NCI-H69 (cell line): ENCODE measurements at places on chromosomes 11 and 22.

DNA sequence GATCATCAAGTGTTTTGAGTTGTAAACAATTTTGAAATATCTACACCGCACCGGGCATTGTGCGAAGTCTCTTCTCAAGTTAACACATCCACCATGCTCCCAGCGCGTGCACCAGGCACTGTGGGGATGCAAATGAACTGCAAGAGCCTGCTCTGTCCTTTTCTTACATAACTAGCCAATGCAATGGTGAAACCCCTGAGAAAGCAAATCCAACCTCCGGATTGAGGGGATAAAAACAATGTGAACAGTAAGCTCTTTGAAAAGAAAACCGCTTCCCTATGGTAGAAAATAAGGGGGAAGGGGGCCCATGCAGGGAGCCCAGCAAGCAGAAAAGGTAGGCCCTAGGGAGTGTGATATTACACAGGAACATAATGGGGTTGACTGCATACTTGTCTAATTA lies 274.9 kb upstream of the MPPED2 start:
- peak; percentile 98 for DNase-seq

- DNase-seq = no peak
These were observed 140.3 kb downstream of the CADM1 start for GRCh38 chr11:115363921-115364320.

GRCh38 chr11:112658431-112658878 lies 302.8 kb upstream of the NCAM1 start:
- peak; percentile 57 for DNase-seq

DNA sequence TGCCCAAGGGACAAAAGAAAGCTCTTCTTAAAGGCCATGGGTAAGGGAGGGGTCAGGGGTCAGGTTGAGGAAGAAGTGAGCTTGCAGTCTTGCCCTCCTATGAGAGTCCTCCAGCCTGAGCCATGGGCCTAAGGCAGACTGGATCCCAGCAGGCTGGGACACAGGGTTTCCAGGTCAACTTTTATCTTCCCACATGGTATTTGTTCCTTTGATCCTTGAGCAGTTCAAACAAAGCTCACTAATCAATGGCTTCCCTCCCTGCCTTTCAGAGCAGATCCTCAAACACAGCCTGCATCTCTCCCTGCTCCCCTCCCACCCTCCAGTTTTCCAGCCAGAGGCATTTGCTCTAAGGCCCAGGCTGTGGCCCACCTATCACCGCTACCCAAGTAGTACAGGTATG lies 589.3 kb downstream of the INSC start:
- no peak for DNase-seq

DNA sequence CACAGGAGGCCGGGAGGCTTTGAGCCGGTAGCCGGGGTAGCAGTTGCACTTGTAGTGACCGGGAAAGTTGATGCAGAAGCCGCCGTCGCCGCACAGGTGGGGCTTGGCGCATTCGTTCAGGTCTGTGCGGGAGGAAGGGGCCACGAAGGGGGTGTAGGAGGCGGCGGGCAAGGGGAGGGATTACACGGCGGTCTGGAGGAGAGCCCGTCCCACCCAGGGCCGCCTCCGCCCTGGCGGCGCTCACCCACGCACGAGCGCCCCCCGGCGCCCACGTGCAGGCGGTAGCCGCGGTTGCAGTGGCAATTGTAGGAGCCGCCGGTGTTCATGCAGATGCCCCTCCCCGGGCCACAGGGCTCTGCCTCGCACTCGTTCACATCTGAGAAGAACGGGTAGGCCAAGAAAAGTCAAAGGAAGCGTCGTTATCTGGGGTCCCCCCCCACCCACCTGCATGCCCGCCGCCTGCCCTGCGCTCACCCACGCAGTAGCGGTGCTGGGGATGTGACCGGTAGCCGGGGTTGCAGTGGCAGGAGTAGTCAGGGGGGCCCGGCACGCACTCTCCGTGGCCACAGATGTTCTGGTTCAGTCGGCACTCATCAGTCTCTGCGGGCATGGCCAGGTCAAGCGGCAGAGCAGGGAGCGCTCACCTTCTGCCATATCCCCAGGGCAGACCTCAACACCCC lies 10.6 kb downstream of the LTBP3 start:
- no peak for DNase-seq

GRCh38 chr11:5524756-5525155 lies 8.3 kb upstream of the UBQLNL start:
- DNase-seq = no peak

DNA sequence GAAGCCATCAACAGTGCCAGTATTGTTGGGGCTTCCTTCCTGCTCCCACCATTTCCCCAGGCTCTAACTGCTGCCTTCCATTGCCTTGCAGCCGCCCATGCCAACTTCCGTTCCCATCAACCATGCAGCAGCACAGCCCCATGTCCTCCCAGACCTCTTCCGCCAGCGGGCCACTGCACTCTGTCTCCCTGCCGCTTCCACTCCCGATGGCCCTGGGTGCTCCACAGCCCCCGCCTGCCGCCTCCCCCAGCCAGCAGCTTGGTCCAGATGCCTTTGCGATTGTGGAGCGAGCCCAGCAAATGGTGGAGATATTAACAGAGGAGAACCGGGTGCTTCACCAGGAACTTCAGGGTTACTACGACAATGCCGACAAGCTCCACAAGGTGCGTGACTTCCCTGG lies 53.3 kb downstream of the AMOTL1 start:
- no peak for DNase-seq

GRCh38 chr11:70628855-70629844 lies 230.8 kb downstream of the CTTN start:
- peak; percentile 90 for DNase-seq

DNA sequence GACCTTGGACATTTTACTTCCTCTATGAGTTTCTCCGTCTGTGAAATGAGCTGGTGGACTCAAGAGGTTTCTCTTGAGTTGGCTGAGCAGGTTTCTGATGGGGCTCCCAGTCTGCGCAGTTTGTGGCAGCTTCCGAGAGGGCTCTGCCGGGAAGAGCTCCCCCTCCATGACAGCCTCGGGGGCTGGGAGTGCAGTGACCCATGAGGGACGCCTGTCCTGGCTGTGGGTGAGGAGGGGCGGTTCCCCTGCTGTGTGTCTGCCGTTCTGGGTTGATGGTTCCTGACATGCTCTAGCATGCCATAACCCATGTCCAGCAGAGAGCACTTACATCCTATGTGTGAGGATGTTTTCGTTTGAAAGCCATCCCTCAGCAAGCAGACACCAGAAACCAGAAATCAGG lies 14.8 kb downstream of the CSF2RB start:
- DNase-seq = no peak

DNA sequence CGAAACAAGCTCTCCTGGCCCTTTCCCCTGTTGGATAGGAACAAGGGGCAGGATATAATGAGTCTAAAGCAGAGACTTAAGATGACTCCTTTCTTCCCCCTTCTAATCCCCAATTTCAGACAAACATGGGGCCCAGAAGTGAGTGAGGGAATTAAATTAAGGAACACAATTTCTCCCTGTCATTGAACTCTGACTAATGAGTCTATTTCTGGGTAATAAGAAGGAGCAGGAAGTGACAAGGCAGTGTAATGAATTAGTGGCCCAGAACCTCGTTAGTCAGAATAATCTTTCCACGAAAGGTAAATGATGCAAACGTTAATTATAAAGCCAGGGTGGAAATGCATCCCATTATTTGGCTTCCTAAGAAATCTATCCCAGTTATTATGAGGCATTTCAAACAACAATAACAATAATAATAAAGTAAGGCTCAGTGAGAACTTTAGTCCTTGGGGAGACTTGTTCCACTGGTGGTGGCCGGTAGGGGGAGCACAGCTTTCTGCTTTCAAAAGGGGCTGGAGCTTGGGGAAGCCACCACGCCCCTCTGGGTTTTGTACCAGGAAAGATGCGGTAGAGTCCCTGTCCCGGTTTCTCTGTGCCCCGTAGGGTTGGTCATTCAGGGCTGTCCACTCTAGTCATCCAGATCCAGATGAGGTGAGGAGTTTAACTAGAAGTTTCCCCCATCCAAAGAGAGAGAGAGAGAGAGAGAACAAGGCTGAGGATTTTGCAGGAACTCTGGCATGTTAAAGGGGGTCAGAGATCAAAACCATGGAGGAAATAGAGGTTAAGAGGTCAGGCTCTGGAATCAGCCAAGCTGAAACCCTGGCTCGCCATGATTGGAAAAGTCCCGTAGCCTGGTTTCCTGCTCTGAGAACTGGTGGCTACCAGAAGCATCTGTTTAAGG lies 298.3 kb downstream of the NTM start:
- peak; percentile 72 for DNase-seq

DNA sequence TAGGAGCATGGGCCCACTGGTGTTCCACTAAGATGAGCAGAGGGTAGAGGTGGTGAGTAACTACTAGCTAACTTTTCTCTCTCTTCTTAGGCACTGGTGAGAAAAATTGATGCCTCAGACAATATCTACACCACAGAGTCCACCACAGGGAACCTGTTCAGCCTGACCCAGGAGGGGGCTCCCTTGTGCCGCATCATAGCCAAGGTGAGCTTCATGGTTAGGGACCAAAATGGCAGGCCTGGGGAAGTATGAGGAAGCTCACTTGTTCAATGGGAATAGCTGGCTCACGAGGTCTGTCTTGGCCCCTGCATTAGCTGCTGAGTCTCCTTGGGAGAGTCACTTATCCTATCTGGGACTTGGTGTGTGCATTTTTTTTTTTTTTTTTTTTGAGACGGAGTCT lies 75.9 kb downstream of the INSC start:
- DNase-seq = no peak

DNA sequence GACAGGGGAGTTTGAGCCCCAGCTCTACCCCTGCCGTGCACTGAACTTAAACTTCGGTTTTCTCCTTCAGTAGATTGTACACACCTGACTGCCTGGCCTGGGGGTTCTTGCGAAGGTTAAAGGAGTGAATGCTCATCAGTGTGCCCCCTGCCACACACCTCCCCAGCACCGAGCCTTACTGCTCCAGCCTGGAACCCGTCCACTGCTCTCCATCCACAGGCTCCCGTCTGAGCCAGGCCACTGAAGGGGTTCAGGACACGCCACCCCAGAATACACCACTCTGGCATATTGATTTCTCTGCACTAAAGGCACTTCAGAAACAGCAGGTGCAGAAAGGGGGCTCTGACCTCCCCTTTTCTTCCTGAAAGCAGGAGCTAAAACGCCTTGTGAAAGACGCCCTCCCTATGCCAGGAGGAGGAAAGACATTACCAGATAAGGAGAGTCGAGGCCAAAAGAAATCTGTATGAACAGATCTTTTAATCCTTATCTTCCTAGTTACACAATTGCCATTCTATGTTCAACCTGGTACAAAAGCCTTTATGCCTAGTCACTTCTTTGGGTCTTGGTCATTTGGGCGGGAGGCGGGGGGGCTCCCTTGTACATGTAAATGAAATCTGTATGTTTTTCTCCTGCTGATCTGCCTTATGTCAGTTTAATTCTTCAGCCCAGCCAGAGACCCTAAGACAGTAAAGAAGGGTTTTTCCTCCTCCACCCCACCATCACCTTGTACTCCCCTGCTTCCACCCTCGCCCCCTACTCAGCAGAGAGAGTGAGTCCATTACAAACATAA lies 1.9 kb upstream of the SSTR3 start:
- DNase-seq = no peak

DNA sequence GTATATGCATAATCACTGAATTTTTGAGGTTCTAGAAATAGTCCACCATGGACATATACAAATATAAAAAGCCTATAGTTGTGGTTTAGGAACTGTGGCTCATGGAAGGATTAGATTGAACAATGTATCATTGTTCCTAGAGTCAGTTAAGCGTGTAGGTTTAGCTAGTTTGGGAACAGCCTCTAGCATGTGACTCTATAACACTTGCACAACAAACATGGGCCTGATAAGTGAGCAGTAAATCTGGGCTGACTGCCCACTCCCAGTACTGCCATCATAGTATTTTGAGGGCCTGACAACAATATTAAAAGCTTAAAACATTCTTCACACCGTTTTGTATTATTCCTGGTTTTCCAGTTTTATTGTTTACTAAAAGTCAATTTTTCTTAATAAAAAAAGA lies 47.0 kb downstream of the YAP1 start:
- no peak for DNase-seq

- DNase-seq = no peak
These were observed 223.7 kb downstream of the DSCAML1 start for GRCh38 chr11:117573326-117573725.

GRCh38 chr11:15969701-15970329 lies 386.5 kb downstream of the SOX6 start:
- no peak for DNase-seq
